ENCODE measurements at places on chromosomes 5 and 9. TPM values are rescaled to one million over a fixed set of nuclear protein-coding genes. Genes with fewer than 3 reads are reported as not detected.

The UNC5A gene
- total RNA-seq = 0.28 TPM

The CYLC2 gene
- not detected for total RNA-seq

- DNase-seq = no peak
These were observed 123.0 kb upstream of the CPEB4 start for GRCh38 chr5:173765029-173765644.

DNA sequence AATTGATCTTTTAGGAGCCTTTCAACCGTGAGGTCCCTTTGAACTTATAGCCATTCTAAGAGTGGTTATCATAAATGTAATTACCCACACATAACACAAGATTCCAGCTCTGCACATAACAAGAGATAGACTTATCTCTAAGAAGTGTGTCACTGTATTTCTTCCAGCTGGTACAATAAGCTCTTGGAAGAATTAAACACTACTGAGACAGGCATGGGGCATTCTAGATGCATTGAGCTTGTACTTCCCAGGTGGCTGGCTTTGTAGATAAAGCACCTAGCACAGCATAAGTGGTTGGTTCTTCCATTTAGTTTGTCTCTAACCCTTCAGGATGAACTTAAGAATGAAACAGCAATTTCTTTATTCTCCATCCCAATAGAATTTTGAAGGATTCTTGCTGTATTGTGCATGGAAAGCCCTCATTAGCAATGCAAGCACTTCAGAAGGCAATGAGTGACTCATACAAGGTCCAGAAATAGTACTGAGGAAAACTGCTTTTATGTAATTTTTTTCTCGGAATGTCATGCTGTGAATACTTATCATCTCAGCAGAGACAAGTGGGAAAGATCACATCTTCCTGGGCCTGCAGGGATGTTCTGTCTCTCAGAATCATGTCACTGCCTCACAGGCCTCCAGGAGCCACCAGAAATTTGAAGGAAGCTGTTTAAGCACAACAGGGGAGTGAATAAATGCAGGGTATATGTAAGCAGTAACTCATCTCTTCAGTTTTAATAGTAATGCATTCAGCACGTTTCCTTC, 91.1 kb upstream of the CD180 start:
- DNase-seq = no peak

DNA sequence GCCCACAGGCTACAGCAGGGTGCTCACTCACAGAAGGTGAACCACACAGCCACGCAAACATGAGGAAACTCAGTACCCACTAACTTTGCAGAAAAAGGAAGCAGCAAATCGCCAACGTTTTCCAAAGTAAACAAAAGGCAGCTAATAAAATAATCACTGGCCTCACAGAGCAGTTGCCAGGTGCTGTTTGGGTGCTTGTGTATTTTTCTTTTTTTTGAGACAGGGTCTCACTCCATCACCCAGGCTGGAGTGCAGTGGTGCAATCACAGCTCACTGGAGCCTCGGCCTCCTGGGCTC, 3.8 kb downstream of the SNAPC4 start:
- DNase-seq = no peak

- DNase-seq = no peak
These were observed 269.8 kb upstream of the CDH9 start for GRCh38 chr5:27308153-27308552.

DNA sequence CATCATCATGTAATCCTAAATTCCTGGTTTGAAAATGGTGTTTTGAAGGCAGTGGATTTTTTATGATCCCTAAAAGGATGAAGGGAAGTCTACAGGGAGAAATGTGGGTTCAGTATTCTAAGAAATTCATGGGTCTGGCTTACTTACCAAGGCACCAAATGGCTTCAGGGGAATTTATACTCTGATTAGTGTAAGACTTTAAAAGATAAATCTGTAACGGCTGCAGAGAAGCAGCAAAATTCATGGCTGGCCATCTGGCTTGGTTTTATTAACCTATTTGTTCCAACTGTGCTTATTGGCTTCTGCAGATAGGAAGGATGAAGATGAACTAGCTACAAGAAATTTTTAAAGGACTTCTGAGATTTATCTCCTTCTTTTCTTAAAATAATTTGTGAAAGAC, 222.8 kb downstream of the TENT4A start:
- no peak for DNase-seq
